H9 (cell line): ENCODE measurements at places on chromosomes 5 and 9. TPM values are rescaled to one million over a fixed set of nuclear protein-coding genes. Genes with fewer than 3 reads are reported as not detected.

Gene BASP1
- 180 and 188 TPM in 2 replicates for total RNA-seq

GRCh38 chr5:139141446-139142204 is 56.5 kb downstream of the SIL1 start:
- DNase-seq, result no peak

GRCh38 chr5:175206669-175207068 is 237.3 kb downstream of the DRD1 start:
- DNase-seq, result no peak

Gene CYLC2
- total RNA-seq, result not detected in 2 replicates

DNA sequence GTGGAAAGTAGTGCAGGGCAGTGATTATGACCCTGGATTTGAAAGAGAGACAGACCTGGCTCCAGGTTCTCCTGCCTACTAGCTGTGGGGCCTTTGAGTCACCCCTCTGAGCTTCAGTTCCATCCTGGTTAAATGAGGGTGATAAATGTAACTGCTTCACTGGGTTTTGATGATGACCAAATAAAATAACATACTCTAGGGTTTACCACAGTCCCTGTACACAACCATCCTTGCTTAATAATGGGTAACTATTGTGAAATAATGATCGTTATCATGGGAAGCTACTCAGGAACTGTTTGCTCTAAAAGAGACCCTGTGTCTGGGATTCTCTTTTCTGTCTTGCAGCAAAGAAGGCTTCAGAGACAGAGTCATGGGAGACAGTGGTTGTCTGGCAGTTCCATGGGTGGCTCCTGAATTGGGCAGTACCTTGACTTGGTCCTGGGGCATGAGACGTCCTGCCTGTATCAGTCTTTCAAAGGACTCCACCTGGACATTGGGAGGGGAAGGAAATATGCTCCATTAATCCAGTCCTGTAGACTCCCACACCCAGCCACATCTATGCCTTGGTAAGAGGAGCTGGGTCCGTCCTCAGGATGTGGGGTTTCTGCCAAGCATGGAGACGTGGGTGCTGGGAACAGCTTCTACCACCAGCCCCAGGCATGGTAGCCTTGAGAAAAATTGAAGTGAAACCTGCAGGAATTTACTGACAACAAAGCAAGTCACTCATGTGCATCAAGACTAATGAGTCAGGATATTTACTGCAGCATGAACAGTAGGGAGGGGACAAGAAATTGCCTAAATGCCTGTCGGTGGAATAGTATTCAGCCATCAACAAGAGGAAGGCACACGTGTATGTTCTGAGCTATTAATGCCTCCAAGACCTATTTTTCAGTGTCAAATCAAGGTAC is 23.4 kb downstream of the AKNA start:
- no peak for DNase-seq

Gene AMBP
- total RNA-seq, result 0.20 and 0.81 TPM in 2 replicates

- DNase-seq, result no peak
These were observed 264.1 kb downstream of the MLLT3 start for GRCh38 chr9:20358207-20358606.

DNA sequence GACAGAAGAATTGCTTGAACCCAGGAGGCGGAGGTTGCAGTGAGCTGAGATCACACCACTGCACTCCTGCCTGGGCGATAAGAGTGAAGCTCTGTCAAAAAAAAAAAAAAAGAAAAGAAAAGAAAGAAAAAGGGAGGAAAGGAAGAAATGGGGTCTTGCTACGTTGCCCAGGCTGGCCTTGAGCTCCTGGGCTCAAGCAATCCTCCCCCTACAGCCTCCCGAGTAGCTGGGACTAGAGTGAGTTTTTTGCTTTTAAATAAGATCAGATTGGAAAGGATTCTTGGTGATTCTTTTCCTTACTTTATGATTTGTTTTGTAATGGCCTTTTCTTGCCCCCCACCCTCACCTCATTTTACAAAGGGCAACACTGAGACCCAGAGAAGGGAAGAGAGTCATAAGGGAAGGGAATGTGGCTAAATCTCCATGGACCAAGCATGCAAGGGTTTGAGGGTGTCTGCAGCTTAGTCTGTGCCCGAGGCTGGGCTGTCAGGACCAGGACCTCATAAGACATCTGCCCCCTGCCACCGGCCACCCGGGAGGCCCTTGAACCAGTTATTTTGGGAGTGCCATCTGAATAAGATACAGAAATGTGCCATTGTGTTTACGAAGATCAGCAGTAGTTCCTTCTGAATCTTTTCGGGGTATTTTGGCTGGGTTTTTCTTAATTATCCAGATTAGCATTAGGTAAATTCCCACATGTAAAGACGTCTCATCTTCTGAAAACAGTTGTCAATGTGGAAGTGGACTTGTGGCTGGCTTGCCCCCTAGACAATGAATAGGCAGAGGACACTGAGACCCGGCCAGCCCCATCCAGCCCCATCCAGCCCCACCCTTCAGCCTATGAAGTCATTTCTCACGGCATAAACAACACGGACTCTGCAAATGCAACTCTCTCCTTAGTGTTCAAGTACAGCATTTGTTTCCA is 44.5 kb upstream of the GRHPR start:
- no peak for DNase-seq

Gene SIGMAR1
- 68.2 and 68.3 TPM in 2 replicates for total RNA-seq

Gene SPINK1
- 2.0 and 3.1 TPM in 2 replicates for total RNA-seq

DNA sequence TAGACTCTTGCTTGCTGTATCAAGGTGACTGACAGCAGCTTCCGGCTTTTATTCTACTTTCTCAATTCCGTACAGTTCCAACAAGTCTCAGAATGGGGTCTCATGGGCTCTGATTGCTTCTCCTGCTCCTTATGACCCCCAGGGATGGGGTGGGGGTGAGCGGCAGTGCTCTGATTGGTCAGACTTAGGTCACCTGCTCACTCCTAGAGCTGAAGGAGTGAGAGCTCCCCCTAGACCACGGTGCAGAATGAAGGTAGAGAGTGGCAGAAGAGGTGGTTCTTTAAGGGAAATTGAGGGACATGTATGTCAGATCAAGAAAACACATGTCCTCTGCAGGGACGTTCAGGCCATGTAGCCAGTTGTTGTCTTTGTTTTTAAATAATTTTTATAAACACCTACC is 115.2 kb downstream of the C9orf152 start:
- no peak for DNase-seq

DNA sequence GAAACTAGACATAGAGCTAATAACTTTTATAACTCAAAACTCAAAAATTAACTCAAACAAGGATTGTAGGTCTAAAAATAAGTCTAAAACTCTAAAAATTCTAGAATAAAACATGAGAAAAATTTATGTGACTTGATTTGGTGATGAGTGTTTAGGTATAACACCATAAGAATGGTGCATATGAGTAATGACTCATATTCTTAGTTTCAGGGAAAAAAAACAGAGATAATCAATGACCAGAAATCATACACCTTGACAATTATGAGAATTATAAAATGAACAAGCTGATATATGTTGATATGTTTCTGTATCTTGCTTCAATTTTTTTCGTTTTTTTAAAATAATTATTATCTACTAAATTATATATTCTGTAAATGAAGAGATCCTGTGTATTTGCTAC is 541.2 kb downstream of the PTPRD start:
- no peak for DNase-seq

Gene DBH
- total RNA-seq, result not detected in 2 replicates

DNA sequence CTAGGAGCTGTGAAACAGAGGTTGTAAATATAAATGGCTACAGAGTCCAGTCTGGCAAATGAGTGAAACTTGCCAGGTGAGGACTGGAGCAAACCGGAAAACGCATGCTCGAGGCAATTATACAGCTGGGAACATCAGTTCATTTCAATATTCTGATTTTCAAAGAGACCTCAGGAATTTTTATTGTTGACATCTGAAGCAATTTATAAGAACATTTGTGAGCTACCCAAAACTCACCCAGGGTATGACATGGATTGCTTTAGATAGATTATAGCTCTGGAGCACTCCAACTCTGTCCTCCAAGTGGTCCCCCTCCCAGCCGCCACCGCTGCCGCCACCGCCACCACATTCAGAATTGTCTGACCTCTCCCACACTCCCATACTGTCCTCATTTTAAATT is 84.6 kb upstream of the GRAMD2B start:
- DNase-seq, result no peak

Gene GABRA6
- not detected in 2 replicates for total RNA-seq

Gene LPAR1
- total RNA-seq, result 0.99 and 1.3 TPM in 2 replicates

DNA sequence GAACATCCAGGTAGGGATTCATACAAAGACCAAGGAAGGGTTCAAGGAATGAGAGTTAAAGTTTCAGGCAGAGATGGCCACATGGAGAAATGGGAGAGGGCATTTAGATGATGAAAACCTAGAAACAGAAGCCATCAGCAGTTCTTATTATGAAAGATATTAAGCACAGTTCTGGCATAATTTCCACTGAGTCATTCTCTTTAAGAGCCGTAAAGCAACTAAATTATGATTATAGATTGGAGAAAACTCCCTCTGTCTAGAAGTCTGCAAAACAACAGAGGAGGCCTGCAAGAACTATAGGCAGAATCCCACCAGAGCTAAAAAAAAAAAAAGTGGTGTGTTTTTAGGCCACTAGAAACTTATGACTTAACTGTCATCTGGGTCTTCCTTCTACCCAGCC is 157.1 kb upstream of the MPDZ start:
- no peak for DNase-seq
